ENCODE measurements at places on chromosomes 1 and 21.
A peak's percentile ranks its signal among the peaks of the same experiment; 100 is the strongest.

- DNase-seq: no peak
Observed at GRCh38 chr1:84247425-84248220, 53.9 kb upstream of the SAMD13 start.

- no peak for DNase-seq
Observed at GRCh38 chr21:45768011-45768739, 124.7 kb downstream of the PCBP3 start.

GRCh38 chr1:177278626-177279390 is 108.0 kb downstream of the BRINP2 start:
- DNase-seq: no peak

DNA sequence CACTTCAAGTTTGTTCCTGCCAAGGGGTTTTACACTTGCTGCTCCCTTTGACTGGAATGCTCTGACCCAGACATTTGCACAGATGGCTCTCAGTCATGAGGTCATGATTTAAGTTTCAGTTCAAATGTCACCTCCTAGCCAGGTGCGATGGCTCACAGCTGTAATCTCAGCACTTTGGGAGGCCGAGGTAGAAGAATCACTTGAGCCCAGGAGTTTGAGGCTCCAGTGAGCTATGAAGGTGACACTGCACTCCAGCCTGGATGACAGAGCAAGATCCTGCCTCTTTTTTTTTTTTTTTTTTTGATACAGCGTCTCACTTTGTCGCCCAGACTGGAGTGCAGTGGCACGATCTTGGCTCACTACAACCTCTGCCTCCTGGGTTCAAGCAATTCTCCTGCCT is 4.5 kb upstream of the ZMYM4 start:
- DNase-seq: no peak

DNA sequence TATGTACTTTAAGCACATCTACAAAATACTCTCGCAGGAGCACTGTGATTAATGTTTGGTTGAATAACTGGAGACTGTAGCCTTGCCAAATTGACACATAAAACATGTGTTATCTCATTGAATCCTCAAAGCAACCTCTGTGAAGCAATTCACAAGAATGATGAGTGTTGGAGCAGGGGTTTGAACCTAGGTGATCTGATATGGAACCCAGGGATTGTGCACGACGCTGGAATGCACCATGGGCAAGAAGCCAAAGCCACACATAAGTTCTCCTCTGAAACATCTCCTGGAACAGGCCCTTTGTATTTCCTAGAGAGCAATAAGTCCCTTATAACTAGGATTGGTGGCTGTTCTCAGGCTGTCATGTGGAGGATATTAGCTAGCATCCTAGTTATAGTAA is 124.6 kb upstream of the IVNS1ABP start:
- no peak for DNase-seq

- peak; percentile 45 for DNase-seq
Observed at GRCh38 chr1:181141431-181141910, 53.0 kb downstream of the IER5 start.

DNA sequence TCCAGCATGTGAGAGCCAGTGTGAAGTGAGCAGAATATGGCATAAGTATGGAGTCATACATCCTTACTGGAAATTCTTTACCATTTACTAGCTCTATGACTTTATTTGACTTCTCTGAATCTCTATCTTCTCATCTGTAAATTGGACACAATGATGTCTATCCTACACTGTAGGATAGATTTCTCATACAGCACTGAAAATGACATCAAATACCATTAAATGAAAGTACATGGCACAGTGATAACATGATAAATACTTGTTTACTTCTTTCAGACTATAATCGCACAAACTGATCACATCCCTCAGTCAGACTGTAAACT is 1.3 kb upstream of the CTTNBP2NL start:
- no peak for DNase-seq

DNA sequence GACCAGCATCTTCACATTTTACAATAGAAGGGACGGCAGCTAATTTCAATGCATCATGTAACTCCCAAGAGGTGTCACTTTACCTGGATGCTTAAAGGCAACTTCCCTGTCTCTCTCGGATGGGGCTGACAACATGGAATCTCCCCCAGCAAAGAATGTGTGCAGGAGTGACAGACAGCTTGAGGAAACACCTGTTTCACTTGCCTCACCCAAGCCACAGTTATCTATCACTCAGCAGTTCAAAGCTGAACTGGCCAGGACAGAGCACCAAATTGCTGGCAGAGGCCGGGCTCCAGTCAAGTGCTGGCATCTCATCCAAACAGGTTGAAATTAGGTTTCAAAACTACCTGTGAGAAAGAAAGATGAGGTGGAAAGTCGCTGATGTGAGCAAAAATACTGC is 538.0 kb upstream of the PLXNA2 start:
- DNase-seq: no peak

DNA sequence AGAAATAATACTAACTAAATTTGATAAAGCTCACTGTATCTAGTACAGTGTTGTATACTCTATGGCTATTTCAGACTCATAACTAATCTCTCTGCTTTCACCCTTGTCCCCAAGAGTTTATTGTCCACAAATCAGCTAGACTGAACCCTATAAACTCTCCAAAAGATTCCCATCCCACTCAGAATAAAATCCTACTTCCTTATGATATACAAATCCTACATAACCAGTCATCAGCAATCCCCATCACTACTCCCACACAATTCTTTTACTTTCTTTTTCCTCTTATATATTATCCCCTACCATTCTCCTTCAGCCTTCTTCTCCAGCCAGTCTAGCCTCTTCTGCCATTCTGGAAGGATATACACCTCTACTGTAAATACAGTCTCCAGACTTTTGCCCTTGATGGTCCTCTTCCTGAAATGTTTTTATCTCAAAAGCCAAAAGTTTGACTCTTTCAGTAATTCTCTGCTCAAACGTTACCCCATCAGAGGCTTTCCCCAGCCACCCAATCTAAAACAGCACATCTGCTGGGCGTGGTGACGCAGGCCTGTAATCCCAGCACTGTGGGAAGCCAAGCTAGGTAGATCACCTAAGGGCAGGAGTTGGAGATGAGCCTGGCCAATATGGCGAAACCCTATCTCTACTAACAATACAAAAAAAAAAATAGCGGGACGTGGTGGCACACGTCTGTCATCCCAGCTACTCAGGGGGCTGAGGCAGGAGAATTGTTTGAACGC is 41.6 kb downstream of the ABL2 start:
- DNase-seq: no peak

DNA sequence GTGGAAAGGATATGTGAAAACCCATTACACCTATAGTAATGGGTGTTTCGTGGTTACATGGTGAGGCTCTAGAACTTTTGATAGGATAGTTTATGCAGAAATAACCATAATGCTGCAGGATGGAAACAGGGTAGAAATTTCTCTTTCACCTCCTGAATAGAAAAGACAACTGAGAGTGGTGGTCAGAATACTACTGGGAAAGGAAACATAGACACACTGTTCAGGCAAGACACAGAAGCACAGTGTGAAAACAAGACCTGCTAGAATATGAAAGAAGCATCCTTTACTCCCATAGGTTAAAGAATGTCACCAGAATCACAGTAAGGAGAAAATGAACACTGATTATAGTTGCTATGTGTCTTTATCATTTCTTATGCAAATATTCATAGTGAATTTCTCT is 496.6 kb downstream of the DPYD start:
- DNase-seq: no peak

DNA sequence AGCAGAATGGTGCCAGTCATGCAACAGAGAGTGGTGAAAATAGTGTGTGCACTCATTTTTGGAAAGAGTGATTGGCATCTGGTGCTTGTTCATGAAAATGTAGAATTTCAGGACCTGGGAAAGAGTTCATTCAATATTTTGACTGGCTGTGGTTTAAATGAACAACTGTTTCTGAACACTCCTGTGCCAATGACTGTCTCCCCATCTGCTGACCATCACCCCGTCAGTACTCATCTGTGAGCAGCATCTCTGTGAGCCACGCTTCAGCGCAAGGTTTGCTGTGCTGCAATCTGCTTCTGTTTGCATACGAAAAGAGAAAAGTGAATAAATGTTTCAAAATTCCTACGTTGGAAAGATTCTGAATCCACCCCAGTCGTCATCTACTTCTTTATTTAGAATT is 77.9 kb upstream of the RUNX1 start:
- no peak for DNase-seq

DNA sequence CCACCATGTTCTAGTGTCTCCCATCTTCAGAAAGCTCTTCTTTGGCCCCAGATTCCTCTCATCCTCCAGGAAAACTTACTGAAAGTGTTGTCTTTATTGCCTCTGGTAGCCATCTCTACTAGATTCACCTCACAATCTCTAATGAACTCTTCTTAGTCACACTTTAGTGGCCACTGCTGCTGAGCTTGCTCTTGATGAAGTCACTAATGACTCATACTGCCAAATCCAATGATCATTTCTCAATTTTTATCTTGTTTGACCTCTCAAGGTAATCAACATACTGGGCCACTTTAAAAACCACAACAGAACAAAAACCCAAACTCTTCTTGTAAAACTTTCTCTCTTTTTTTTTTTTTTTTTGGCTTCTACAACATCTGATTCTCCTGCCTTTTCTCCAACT is 196.4 kb downstream of the LHX8 start:
- DNase-seq: no peak

GRCh38 chr1:204873176-204873575 is 2.5 kb downstream of the NFASC start:
- DNase-seq: no peak

GRCh38 chr1:60423146-60423780 is 349.7 kb upstream of the C1orf87 start:
- no peak for DNase-seq

DNA sequence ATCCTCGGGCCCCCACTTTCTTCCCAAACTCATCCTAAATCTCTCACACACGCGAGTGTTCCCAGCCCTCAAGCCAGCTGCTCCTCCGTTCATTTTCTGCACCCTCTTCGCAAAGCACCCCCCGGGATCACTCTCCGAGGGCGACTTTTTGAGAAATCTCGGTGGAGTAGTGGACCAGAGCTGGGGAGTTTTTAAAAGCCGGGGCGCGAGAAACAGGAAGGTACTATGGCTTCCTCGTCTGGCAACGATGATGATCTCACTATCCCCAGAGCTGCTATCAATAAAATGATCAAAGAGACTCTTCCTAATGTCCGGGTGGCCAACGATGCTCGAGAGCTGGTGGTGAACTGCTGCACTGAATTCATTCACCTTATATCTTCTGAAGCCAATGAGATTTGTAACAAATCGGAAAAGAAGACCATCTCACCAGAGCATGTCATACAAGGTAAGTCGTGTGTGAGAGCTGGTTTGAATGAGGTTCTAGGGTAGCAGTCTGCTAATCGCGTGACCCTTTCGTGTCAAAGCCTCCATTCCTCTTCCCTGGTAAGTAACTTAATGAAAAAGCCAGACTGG is 800 bp downstream of the DR1 start:
- DNase-seq: peak; percentile 16

- no peak for DNase-seq
Observed at GRCh38 chr1:27816921-27817630, 13.5 kb upstream of the PPP1R8 start.

- DNase-seq: no peak
Observed at GRCh38 chr1:239997515-239998311, 94.0 kb upstream of the FMN2 start.

GRCh38 chr1:2213576-2214505 is 14.3 kb upstream of the SKI start:
- DNase-seq: no peak

DNA sequence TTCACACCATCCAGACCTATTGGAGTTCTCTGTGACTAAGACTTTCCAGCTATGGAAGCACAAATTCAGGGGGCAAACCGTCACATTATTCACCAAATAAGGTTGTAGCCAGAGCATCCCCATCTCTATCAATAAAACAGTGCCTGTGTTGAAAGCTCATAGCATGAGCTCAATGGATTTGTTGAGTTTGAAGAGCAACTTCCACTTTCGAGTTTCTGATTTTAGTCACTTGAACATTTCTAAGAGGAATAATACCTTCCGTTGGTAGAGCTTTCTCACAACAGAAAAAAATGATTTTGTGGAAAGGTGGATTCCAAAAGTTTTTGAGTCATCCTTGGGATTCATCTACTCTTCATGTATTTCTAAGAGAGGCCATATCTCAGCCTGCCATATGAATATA is 13.0 kb upstream of the ELAVL4 start:
- no peak for DNase-seq

DNA sequence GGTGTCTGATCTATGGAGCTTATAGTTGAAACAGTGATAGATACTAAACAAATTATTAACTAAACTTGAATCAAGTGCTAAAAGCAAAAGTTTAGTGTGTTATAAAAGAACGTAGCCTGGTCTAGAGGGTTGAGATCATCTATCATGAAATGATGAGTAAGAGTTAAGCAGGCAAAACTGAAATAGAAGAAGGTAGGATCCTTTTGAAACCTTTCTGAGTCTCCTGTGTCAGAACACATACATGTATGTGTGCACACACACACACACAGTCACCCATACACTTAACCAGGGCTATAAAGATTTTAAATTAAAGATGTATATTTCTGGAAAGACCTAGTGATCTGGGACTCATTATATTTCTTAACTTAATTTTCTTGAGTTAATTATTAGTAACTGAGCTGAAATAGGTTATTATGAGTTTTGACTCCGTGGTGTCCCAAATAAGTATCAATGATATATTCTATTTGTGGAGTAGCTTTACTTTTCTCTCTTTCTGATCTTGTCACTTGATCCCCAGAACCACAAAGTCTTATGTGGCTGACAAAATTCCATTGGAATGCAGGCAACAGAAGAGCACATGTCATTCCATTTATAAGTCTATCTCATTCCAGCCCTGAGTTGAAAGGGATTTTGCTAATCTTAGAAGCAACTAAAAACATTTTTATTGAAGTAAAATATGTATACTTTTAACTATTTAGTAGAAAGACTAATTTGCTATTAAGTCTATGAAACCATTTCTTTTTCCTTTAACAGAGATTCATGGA is 70.7 kb downstream of the PRRX1 start:
- DNase-seq: no peak

- DNase-seq: no peak
Observed at GRCh38 chr21:35575280-35575915, 484.9 kb downstream of the SETD4 start.

GRCh38 chr1:27235827-27236226 is 1.4 kb downstream of the WDTC1 start:
- peak; percentile 58 for DNase-seq

GRCh38 chr1:28466226-28466778 is 39.5 kb upstream of the RCC1 start:
- no peak for DNase-seq

- DNase-seq: no peak
Observed at GRCh38 chr1:153125536-153125935, 12.2 kb upstream of the SPRR2F start.

DNA sequence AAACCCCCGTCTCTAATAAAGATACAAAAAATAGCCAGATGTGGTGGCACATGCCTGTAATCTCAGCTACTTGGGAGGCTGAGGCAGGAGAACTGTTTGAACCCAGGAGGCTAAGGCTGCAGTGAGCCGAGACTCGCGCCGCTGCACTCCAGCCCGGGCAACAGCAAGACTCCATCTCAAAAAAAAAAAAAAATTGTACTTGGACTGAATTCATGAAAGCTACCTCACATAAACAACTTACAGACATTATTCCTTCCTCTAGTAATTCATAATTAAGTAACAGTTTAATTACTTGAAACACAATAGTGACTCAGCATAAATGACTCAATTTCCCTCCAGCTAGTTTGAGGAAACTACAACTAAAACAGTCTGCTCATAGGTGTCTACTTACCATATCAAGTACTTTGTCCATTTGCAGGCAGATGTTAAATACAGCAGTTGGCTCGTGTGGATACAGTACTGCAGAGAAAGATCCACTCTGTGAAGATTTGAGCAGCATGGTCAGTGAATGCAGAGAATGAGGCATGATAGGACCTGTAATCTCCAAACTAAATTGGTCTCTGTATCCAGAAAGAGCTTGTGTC is 9.4 kb downstream of the DONSON start:
- DNase-seq: no peak
